ENCODE measurements at places on chromosomes 1 and 21. TPM values are rescaled to one million over a fixed set of nuclear protein-coding genes. Genes with fewer than 3 reads are reported as not detected.

- H3K36me3 ChIP-seq, result peaks cover 14% of the 10 kb centered on the region
- peak; percentile 51 for DNase-seq
- no peaks in the 10 kb centered on the region for H3K27me3 ChIP-seq
Observed at GRCh38 chr1:21307663-21308305, 17.5 kb upstream of the ECE1 start.

DNA sequence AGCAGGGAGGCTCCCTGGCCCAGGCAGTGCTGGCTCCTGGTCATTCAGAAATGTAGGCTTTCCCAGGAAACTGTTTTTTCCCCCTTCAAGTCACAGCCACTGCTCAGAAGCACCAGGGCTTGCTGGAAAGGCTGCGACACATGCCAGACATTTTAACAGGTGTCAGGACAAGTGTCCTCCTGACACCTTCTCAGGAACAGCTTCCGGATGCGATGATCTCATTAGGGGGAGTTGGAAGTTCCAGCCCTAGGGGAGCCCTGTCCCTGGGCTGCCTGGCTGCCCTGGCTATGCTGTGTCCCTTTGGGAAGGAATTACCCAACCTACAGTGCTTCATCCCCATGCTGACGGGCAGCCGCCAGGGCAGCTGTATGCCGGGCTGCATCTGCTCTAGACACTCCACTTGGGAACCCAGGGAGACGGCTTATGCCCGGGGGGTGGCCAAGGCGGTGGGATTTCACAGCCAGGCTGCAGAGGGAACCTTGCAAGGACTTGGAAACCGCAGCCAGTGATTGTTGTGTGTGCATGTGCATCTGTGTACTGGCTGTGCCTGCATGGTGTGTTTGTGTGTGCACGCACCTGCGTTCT, 41.8 kb downstream of the AJAP1 start:
- H3K4me1 ChIP-seq, result no peaks in the 10 kb centered on the region
- H3K27ac ChIP-seq, result no peak overlapping the region
- no peaks in the 10 kb centered on the region for H3K36me3 ChIP-seq
- no peak overlapping the region for H3K4me3 ChIP-seq

- no peak overlapping the region for H3K27ac ChIP-seq
- H3K4me1 ChIP-seq, result no peaks in the 10 kb centered on the region
- H3K27me3 ChIP-seq, result no peaks in the 10 kb centered on the region
- no peaks in the 10 kb centered on the region for H3K36me3 ChIP-seq
- H3K4me3 ChIP-seq, result no peak overlapping the region
Observed at GRCh38 chr1:94953746-94954145, 26.8 kb upstream of the CNN3 start.

Gene IFI44
- total RNA-seq, result 60.1 TPM

DNA sequence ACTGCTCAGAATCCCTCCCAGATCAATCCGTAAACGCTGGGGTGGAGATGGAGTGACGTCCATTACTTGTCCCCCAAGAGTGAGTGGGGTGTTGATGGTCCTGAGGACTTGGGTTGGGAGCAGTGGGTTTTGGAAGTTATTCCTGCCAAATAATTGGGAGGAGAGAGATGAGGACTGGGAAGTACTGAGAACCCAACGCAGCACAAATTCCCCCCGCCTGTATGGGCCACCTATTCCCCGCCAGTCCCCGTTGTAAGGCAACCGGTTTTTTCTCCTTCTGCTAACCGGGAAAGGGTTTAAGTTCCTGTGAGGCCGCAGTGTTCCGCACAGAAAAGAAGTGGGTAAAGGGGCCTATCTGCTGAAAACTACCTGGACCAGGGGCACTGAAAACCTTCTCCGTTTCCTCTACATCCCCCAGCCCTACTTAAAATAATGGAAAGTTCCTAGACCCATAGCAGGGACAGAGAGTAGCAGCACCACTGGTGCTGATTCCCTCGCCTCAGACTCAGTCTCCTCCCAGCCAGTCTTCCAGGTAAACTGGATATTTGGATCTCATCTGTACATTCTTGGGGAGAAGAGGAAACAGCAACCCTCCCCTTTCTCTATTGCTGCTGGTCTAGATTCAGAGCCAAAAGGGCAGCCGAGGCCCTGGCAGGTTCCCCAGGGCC, 738 bp downstream of the LURAP1 start:
- no peak overlapping the region for H3K4me3 ChIP-seq
- peaks cover 12% of the 10 kb centered on the region for H3K4me1 ChIP-seq
- H3K36me3 ChIP-seq, result peaks cover 2% of the 10 kb centered on the region
- H3K27ac ChIP-seq, result no peak overlapping the region
- no peak for DNase-seq

DNA sequence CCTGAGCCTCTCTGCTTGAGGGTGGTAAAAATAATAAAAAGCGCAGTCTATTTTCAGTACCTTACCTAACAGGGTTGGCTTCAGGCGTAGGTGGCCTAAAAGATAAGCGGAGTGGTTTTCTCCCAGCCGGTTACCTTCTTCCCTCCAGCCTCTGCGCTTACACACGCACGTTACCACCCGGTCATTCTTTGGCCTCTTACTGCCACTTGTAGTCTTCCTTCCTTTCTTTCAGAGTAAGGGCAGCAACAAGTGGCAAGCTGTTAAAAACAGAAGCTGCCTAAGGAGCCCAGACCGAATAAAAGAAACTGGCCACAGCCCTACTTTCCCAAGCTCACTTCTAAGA, 35.4 kb downstream of the CLCA1 start:
- peaks cover 10% of the 10 kb centered on the region for H3K27me3 ChIP-seq
- H3K4me1 ChIP-seq, result peaks cover 11% of the 10 kb centered on the region

GRCh38 chr1:98019747-98020146, 98.9 kb upstream of the DPYD start:
- no peaks in the 10 kb centered on the region for H3K36me3 ChIP-seq
- H3K4me1 ChIP-seq, result no peaks in the 10 kb centered on the region
- DNase-seq, result no peak
- peaks cover 2% of the 10 kb centered on the region for H3K27me3 ChIP-seq

DNA sequence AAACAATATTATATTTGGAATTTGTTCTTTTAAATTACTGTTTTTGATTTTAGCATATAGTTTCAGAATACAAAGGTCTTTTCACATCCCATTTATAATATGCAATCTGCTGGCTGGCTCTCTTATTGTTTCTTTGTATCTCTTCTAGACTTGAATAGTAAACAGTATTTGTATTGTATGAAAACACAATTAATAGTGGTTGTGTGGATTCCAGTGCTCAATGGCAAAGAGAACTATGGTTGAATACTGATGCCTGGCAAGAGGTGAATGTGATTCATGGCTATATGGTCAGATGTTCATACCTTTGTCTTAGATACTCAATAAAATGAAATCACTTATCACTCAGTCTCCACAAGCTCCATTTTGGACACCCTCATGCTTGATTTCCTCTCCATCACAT, 37.2 kb downstream of the OR6Y1 start:
- H3K27ac ChIP-seq, result no peak overlapping the region
- H3K4me1 ChIP-seq, result no peaks in the 10 kb centered on the region
- H3K4me3 ChIP-seq, result no peak overlapping the region
- H3K36me3 ChIP-seq, result no peaks in the 10 kb centered on the region
- no peak for DNase-seq

DNA sequence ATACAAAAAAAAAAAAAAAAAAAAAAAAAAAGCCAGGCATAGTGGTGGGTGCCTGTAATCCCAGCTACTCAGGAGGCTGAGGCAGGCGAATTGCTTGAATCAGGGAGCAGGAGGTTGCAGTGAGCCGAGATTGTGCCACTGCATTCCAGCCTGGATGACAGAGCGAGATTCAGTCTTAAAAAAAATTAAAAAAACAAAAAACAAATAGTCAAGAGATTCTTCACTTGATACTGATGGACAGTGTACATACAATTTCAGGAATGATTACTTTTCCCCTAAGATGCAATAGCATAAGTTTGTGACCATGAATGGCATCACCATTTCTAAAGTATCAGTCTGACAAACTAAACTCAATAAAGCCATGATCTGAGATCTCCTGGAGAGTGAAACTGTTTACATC, 60.8 kb upstream of the IVNS1ABP start:
- H3K4me1 ChIP-seq, result peaks cover 12% of the 10 kb centered on the region
- no peak for DNase-seq
- H3K36me3 ChIP-seq, result peaks cover 2% of the 10 kb centered on the region
- no peak overlapping the region for H3K4me3 ChIP-seq
- no peaks in the 10 kb centered on the region for H3K27me3 ChIP-seq

DNA sequence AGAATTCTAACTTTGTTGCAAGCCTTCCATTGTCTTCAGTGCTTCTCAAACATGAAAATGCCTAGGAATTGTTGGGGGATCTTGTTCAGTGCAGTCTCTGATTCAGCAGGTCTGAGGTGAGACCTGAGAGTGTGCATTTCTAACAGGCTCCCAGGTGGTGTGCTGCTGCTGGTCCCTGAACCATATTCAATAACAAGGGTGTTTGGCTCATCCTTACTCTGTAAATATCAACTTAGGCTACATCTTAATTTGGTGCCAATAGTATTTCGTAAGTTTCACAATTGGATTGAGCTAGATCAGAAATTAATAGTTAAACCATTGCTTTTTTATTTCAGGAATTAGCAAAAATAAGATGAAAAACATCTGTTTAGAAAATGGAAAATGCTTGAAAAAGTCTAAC, 59.1 kb upstream of the GPR88 start:
- peaks cover 22% of the 10 kb centered on the region for H3K36me3 ChIP-seq
- H3K4me1 ChIP-seq, result peaks cover 18% of the 10 kb centered on the region
- no peak overlapping the region for H3K4me3 ChIP-seq
- H3K27ac ChIP-seq, result no peak overlapping the region

Gene VSIG8
- total RNA-seq, result not detected

DNA sequence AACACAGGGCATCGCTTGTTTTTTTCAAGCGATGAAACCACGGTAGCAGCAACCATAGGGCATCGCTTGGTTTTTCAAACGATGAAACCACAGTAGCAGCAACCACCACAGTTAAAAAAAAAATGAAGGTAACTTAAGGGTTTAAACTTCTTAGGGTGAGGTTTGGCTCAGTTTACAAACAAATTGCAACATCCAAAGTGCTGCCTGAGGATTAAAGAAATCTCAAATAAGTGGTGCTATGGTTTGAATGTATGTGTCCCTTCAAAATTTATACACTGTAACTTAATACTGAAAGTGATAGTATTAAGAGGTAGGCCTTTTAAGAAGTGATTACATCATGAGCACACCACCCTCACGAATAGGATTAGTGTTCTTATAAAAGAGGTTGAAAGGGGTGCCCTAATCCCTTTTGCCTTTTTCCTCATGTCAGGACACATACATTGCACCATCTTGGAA, 6.4 kb upstream of the GBP5 start:
- H3K4me1 ChIP-seq, result peaks cover 79% of the 10 kb centered on the region
- peaks cover 4% of the 10 kb centered on the region for H3K36me3 ChIP-seq
- DNase-seq, result no peak
- H3K27ac ChIP-seq, result peak overlapping the region; percentile 86
- no peaks in the 10 kb centered on the region for H3K27me3 ChIP-seq

DNA sequence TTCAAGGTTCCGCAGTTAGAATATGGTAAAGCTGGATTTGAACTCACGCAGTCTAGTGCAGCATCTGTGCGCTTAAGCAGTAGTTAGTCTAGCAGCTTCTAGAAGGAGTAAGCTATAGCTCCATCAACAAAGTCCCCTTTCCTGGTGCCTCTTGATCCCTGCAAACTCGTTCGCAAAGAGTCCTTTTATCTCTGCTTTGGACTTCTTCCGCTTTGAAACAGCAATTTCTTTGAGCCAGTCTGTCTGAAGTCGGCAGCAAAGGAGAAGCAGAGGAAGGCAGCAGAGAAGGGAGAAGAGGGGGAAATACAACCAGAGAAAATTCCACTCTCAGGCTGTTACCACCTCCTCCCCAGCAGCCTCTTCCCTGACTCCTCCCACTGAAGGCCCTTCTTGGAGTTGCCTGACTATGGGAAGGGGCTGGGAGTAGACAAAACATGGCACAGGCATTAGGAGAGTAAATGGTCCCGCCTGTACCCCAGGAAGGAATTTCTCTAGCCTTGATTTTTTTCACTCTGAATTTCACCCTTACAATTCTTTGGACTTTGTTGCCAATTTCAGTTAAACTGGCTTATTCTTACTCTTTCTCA, 25.9 kb downstream of the HSD3B2 start:
- DNase-seq, result no peak
- H3K4me1 ChIP-seq, result no peaks in the 10 kb centered on the region
- no peak overlapping the region for H3K27ac ChIP-seq
- H3K36me3 ChIP-seq, result no peaks in the 10 kb centered on the region
- H3K4me3 ChIP-seq, result no peak overlapping the region
- peaks cover 3% of the 10 kb centered on the region for H3K27me3 ChIP-seq

- no peaks in the 10 kb centered on the region for H3K27me3 ChIP-seq
- H3K27ac ChIP-seq, result no peak overlapping the region
- H3K4me3 ChIP-seq, result no peak overlapping the region
- H3K4me1 ChIP-seq, result peaks cover 11% of the 10 kb centered on the region
- peaks cover 7% of the 10 kb centered on the region for H3K36me3 ChIP-seq
- no peak for DNase-seq
Observed at GRCh38 chr1:70315782-70316181, 38.7 kb downstream of the ANKRD13C start.

DNA sequence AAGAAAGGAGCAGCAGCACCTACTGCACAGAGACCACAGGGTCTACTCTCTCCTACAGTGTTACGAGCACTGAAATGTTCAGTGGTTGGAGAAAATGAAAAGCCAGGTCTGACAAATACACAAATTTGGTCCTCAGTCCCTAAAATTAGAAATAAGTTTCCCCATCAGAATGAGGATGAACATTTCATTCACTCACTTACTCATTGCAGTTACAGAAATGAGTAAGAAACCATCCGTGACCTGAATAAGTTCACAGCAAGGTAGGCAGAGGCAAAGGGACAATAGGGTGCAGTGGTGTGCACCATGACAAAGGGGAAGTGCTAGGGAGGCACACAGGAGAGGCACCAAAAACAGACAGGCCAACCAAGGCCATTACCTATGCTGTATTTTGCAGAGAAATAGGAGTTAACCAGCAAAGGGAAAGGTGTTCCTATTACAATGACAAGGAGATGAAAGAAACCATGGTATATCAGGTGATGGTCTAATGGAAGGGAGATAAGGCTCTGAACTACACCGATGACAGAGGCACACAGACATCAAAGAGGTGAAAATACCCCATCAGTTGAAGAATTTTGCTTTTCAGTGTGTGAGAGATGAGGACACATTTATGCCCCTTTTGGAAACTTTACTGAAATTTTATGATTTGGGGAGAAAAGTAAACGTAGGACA, 29.4 kb downstream of the VAV3 start:
- no peaks in the 10 kb centered on the region for H3K36me3 ChIP-seq
- peak overlapping the region; percentile 45 for H3K4me3 ChIP-seq
- peak; percentile 70 for DNase-seq
- peak overlapping the region; percentile 71 for H3K27ac ChIP-seq
- no peaks in the 10 kb centered on the region for H3K27me3 ChIP-seq

- no peak overlapping the region for H3K27ac ChIP-seq
- H3K36me3 ChIP-seq, result no peaks in the 10 kb centered on the region
- no peaks in the 10 kb centered on the region for H3K4me1 ChIP-seq
- no peak overlapping the region for H3K4me3 ChIP-seq
Observed at GRCh38 chr1:220966041-220966440, 86.8 kb downstream of the HLX start.

GRCh38 chr1:159023723-159024122, 14.0 kb downstream of the IFI16 start:
- H3K36me3 ChIP-seq, result peaks cover 84% of the 10 kb centered on the region
- H3K27me3 ChIP-seq, result no peaks in the 10 kb centered on the region
- H3K4me1 ChIP-seq, result peaks cover 79% of the 10 kb centered on the region
- no peak overlapping the region for H3K4me3 ChIP-seq
- DNase-seq, result no peak

Gene TSPAN2
- 2.5 TPM for total RNA-seq

GRCh38 chr1:85359874-85360721, 83.7 kb upstream of the BCL10 start:
- no peaks in the 10 kb centered on the region for H3K27me3 ChIP-seq
- no peak for DNase-seq
- no peak overlapping the region for H3K4me3 ChIP-seq
- H3K4me1 ChIP-seq, result no peaks in the 10 kb centered on the region

GRCh38 chr1:114531094-114531493, 20.1 kb upstream of the TRIM33 start:
- H3K27me3 ChIP-seq, result no peaks in the 10 kb centered on the region
- no peaks in the 10 kb centered on the region for H3K36me3 ChIP-seq
- no peaks in the 10 kb centered on the region for H3K4me1 ChIP-seq

Gene UBE2U
- not detected for total RNA-seq

Gene AKR7A3
- total RNA-seq, result 0.80 TPM

Gene JAM2
- total RNA-seq, result 0.58 TPM

All from activated CD4-positive, alpha-beta memory T cell treated with anti-CD3 and anti-CD28 coated beads for 36 hours (primary cell).